Omental fat pad (tissue), 4 donors: ENCODE measurements at places on chromosomes 6 and 20.

- no peak for DNase-seq
Observed at GRCh38 chr20:3800256-3800877, 4.3 kb downstream of the CDC25B start.

- DNase-seq: no peak
Observed at GRCh38 chr6:1839361-1839760, 229.6 kb downstream of the FOXC1 start.

DNA sequence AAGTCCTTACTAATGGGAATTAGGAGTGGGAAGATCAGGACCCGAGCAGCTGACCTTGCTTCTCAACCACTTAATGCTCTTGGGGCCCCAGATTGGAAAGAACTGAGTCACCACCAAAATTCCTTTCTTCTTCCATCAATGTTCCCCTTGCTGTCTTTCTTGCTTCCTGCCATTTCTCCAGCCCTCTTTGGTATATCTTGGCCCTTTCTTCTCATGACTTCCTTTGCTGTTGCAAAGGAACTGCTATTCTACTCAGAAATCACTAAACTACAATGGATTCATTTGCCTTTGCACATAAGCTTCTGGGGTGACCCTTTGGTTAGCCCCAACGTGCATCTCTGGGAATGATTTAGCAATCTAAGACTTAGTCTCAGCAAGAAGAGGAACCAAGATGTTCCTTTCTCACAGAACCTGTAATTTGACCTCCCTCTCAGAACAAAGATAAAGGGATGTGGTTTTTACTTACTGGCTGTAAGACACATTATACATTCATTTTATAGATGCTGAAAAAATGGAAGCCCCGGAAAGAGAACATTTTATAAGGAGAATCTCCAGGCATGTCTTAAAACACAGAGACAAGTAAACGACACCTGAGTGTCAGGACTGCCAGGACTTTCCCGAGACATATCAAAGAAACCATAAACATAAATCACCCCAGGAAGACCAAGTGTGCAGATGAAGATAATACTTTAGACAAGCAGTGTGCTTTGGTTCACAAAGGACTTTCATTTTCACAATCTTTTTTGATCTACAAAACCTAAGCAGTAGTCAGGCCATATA is 99.0 kb upstream of the TNFAIP3 start:
- DNase-seq: no peak

DNA sequence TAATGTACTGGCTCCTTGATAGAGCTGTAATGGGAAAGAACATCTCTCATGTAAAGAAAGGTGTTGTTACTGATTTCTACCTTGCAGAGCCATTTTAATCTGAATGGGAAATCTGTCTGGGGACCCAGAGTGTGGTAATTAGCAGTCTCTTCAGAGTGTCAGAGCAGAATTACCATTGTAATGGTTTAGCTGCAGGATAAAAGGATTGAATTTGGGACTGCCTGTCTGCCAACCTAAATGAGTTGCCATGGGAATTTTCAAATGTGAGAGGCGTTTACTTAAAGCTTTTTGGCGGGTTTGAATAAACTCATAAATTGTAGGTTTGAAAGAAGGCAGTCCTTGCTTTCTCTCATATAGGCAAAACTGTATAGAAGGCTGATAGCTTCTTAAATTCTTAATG is 128.8 kb downstream of the QKI start:
- no peak for DNase-seq
